ENCODE measurements at places on chromosomes 1 and 21. TPM values are rescaled to one million over a fixed set of nuclear protein-coding genes. Genes with fewer than 3 reads are reported as not detected.

The CACNA1E gene
- not detected for total RNA-seq

The ABCA4 gene
- total RNA-seq, result under 0.01 TPM

The KCNT2 gene
- total RNA-seq, result 0.92 TPM

The CD2 gene
- not detected for total RNA-seq

The NOS1AP gene
- 0.98 TPM for total RNA-seq

The AK2 gene
- total RNA-seq, result 189 TPM

The CHD5 gene
- 0.06 TPM for total RNA-seq

The RCAN3 gene
- total RNA-seq, result 6.1 TPM

The DEPDC1 gene
- 134 TPM for total RNA-seq

The KRTAP11-1 gene
- not detected for total RNA-seq

The CFHR3 gene
- 0.75 TPM for total RNA-seq

The FNBP1L gene
- total RNA-seq, result 23.0 TPM

The ITLN1 gene
- total RNA-seq, result not detected

The SNRPE gene
- 56.7 TPM for total RNA-seq

The LRRC8B gene
- 6.0 TPM for total RNA-seq

The VCAM1 gene
- total RNA-seq, result 0.51 TPM

Measured in LHCN-M2 (cell line).